ENCODE measurements at places on chromosomes 16 and 17.

- no peak for DNase-seq
These were observed 13.7 kb upstream of the LGALS3BP start for GRCh38 chr17:78993241-78993956.

DNA sequence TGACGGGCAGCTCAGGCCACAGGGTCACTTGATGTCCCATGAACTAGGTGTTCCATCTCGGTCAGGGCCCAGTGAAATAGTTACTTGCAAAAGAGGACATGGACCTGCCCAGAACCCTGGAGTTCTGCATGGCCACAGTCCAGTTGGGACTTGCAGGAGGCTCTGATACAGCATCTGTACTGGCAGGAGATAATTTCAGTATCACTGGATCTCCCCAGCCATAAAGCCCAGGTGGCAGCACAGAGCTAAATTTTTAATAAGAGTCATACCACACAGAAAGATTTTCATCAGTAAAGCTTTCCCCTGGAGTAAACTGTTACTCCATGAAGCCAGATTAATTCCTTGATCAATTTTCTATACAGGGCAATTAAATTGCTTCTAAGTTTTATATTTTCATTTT, 18.0 kb upstream of the SLC16A5 start:
- no peak for DNase-seq

- no peak for DNase-seq
These were observed 21.2 kb downstream of the DRC3 start for GRCh38 chr17:17993852-17994251.

GRCh38 chr16:3590736-3591435, 13.7 kb upstream of the NLRC3 start:
- DNase-seq: no peak

DNA sequence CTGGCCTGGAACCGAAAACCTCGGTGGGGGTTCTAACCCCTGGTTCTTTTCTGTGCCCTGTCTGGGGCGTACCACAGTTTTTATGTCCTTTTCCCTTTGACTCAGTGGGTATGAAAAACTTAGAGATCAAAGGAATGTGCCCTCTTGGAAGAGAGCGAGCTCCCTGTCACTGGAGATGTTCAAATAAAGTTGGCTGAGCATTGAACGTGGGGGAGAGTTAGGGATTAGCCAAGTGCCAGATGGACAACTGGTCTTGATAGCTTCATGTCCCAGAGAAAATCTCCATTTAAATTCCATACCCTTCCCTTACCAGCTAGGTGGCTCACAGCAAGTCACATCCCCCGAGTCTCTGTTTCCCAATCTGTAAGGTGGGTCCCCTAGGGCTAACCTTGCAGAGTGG, 9.5 kb downstream of the ADGRG1 start:
- no peak for DNase-seq

GRCh38 chr16:51522902-51523301, 371.8 kb upstream of the SALL1 start:
- no peak for DNase-seq

DNA sequence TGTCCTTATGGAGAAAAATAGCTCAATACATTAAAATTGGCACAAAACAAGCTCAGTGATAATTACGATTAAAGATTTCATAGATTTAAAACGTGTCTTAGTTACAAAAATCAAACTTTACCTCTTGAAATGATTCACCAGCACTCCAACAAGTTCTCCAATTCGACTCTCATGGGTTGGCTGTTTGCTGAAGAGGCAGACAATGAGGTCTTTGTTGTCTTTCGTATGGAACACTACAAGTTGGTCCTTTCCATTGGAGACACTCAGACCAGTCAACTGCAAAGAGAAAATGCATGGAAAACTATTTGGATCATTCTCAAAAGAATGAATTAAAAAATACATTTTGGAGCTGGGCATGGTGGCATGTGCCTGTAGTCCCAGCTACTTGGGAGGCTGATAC, 118.2 kb downstream of the CDK5R1 start:
- DNase-seq: no peak

DNA sequence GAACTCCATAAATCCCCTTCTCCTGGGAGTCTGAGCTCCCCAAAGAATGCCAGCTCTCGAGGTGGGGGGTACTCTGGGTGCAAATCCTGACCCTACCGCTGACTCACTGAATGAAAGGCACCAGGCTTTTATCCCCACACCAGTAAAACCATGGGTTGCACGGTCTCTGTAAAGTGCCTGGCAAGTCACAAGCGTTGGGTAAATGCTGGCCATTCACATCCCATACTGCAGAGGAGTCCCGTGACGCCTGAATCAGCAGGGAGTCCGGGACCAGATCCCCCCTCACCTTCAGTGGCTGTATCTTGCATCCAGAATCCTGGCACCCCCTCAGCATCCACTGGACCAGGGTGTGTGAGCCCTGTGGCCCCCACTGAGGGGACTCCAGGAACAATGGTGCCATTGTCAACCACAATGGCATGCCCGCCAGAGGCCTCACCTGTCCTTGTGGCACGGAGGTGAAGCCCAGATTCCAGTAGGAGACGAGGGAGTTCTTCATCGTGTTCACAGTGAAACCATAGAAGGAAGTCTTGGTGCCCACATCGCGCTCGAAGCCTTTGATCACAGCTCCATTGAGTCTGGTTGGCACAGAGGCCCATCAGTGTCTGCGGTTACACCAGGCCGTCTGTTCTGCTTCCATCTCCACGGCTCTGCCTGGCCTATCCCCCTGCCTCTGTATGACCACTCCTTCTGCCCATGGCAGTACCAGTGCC, 13.3 kb downstream of the ST6GALNAC2 start:
- DNase-seq: no peak

DNA sequence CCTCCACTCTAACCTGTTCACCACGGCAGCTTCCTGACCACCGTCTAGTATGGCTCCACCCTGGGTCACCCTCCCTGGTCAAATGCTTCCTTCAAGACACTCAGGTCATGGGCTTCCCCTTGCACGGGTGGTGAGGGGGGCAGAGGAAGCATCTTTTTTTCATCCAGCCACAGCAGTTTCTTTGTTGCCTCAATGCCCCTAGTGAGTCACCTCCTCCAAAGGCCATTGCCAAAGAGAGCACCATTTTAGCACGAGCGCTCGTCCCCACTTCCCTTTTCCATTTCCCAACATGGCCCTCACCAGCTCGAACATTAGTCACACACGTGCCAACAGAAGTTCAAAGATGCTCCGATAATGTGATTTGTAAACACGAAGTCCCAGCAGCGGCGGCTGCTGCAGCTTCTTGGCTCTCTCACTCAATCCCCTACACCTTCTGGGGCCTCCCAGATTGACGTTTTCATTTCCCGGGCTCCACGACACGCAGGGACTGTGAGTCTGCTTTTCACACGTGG, 134.6 kb downstream of the GAS7 start:
- DNase-seq: peak; percentile 17

DNA sequence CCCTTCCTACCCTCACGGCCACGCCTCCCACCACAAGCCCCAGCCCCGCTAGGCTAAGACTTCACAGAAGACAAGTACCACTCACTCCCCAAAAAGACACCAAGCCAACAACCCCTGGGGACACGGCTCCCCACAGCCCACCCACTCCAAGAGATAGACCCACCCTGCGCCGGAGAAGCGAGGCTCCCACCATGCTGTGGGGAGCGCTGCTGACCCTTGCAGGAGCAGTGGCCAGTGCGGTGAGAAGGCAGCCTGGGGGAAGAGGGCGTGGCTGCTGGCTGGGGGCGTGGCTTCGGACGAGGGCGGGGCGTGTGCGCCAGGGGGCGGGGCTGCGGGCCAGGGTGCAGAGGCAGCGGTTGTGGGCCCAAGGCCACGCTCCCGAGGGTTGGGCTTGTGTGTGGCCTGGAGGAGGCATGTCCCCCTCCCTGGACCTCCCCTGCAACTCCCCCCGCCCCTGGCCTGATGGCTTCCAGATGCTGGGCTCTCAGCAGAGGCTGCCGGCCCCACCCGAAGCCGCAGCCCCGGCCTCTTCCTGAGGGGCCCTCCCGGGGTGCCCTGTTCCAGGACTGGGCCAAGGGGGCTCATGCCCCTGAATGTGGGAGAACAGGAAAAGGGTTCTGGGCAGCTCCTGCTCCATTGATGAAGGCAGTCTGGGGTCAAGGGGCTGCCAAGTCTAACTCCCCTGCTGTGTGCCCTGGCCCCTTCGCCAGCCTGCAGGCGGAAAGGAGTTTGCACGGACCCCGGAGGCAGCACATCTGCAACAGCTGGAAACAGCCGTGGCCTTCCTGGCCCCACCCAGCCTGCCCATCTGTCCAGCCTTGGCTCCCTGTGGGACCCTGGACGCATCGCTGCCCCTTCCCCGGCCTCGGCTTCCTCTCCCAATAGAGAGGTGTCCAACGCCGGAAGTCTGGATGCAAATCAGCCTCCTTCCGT, 9.1 kb downstream of the TFAP4 start:
- DNase-seq: no peak

GRCh38 chr17:50517504-50518383, 9.5 kb downstream of the MYCBPAP start:
- no peak for DNase-seq

DNA sequence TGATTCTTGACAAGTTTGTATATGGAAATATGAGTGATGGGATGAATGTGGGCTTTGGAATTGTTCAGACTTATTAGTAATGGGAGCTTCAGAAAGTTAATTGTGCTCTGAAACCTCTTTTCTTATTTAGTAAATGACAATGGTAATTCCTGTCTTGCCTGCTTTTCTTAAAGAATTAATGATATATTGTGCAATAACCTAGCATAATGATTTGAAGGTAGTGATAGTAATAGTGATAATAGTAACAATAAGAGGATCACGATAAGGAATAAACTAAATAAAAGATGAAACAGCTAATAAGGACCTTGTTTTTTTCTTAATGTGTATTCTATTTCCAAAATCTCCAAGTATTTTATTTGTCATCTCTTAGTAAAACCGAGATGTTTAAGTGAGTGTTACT, 245.0 kb upstream of the CPHXL start:
- no peak for DNase-seq

GRCh38 chr16:8962393-8963009, 1.2 kb downstream of the USP7 start:
- peak; percentile 27 for DNase-seq

GRCh38 chr17:66567234-66568170, 265.1 kb downstream of the PRKCA start:
- DNase-seq: peak; percentile 67

- no peak for DNase-seq
These were observed 1.3 kb downstream of the PLCG2 start for GRCh38 chr16:81780350-81780749.

- DNase-seq: no peak
These were observed 42.4 kb downstream of the SREBF1 start for GRCh38 chr17:17794382-17794781.

GRCh38 chr17:39653662-39654331, 11.4 kb upstream of the TCAP start:
- DNase-seq: peak; percentile 46

DNA sequence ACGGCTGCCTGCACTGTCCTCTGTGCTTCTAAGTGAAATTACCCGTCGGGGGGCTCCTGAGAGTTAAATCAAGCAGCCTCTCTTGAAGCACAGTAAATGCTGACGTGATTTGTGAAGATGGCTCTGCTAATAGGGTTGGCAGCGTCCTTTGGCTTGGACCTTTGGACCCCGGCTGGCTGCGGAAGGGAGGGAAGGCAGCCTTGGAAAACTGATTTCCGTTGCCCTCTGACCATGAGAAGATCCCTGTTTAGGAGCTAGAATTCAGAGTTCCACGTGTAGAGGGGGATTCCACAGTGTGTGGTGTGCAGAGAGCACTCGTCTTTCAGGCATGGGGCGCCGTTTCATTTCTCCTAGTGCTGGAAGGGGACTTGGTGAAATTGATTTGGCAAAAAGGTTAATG, 640.8 kb downstream of the WWOX start:
- no peak for DNase-seq

DNA sequence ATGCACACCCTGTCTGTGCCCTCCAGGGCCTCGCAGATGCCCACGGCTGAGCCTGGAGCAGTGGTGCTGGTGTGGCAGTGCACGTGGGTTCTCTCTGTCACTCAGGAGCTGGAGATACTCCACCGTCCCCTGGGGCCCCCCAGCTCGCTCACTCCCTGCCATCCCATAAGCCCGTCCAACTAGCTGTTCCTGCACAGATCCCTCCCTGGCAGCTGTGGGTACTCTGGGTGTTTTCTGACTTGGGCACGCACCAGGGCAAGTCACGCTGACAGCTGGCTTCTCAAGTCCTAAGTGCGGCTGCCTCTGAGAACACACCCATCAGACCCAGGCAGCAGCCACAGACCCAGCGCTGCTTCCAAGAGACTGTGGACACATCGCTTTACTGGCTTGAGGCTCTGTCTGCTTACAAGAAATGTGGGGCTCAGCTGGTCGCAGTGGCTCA, 25.4 kb upstream of the ITGB4 start:
- no peak for DNase-seq

DNA sequence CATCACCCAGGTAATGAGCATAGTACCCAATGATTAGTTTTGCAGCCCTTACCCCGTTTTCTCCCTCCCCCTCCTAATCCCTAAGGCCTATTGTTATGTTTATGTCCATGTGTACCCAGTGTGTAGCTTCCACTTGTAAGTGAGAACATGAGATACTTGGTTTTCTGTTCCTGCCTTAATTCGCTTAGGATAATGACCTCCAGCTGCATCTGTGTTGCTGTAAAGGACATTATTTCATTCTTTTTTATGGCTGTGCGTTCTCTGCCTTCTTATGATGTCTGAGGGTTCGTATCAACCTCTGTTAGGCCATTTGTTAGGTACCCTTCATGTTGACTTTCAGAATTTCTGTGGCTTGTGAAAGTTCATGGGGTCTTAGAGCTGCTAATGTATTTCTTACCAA, 31.0 kb downstream of the CTCF start:
- no peak for DNase-seq

DNA sequence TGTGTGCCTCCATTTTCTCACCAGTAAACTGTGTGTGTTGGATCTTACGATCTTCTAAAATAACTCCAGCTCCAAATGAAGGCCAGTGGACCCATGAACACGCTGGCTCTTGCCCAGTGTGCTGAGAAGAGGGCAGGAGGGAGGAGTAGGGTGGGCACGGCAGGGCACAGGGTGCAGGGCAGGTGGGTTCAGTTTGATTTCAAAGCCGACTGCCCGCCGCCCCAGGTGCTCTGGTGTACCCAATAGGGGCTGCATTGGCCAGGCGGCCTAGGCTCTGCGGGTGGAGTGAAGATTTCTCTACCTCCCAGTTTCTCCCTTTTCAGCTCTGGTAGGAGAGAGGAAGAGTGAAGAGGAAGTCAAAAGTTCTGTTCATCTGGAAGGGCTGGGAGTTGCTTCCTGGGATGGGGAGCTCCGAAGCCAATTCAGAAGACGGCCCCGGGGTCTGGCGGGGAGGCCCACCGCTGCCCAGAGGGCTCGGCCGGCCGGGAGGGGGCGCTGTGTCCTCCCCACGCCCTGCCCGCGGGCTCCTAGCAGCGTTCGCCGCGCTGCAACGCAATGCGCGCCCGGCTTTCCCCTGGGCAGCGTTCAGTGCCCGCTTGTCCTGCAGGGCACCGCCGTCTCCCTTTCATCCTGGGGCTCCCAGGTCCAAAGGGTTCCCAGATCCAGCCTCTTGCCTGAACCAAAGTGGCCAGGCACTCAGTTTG, 1.1 kb upstream of the CRHR1 start:
- DNase-seq: no peak
